ENCODE measurements at places on chromosomes 13 and 19. TPM values are rescaled to one million over a fixed set of nuclear protein-coding genes. Genes with fewer than 3 reads are reported as not detected.

PDCD2L gene
- total RNA-seq, result 13.3 TPM

- no peak for DNase-seq
Measured at GRCh38 chr19:15374796-15375440, 4.7 kb downstream of the AKAP8 start.

ACP7 gene
- total RNA-seq, result not detected

IL17D gene
- total RNA-seq, result 0.28 TPM

DNA sequence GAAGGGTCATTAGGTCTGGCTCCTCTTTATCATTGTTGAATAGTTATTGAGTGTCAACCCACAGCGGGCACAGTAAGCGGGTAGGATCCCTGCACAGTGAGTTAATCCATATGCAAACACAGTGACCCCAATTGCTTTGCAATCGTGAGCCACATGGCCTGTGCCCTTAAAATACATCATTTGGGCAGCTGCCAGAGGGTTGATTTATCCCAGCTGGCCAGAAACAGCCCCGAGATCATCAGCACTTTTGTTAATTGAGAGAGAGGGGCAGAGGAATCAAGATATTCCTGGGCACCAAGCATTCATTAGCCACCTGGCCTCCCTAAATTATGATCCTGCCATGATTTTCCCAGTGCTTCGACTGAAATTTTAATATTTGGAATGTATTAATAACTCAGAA is 9.8 kb upstream of the CNMD start:
- no peak for DNase-seq

DCT gene
- not detected for total RNA-seq

DNA sequence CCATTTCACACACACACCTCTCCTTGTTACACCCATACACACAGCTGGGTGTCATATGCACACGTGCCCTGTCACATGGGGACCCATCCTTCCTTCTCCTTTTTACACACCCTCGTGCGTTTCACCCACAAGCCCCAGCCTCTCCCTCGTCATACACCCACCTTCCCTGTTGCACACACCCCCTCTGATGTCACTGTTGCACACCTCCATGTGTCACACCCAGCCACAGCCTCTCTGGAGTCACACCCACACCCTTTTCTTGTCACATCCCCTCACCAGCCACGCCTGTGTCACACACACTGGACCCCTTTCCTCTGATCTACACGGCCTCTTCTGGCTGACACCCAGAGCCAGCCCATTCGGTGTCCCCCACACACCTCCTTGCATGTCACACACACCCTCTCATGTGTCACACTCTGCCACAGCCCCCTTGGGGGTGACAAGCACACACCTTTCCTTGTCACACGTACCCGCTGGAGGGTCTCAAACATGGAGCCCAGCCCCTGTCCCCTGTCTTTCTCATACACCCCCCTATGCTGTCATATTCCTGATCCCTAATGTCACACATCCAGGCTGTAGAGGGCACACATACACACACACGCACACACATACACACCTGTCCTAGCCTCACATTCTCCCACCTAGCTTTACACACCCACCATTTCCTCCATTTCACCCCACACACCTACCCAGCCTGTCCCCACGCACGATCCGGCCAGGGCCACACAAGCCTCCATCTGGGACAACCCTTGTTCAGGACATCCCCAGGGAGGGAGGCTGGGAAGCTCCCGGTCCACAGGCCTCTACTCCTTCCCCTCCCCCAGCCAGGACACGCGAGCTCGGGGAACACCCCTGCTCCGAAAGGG is 1.4 kb downstream of the NOVA2 start:
- DNase-seq, result no peak

GMIP gene
- 11.2 TPM for total RNA-seq

DNA sequence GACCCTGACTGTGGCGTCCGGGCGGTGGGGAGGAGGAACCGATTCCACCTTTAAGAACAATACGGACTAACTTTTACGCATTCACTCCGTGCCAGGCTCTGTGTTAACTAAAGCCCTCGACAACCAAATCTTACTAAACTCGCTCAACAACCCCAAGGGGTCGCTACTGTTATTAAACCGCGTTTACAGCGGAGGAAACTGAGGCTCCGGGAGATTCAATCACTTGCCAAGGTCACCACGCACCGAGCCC is 1.2 kb downstream of the SAMD1 start:
- no peak for DNase-seq

DNA sequence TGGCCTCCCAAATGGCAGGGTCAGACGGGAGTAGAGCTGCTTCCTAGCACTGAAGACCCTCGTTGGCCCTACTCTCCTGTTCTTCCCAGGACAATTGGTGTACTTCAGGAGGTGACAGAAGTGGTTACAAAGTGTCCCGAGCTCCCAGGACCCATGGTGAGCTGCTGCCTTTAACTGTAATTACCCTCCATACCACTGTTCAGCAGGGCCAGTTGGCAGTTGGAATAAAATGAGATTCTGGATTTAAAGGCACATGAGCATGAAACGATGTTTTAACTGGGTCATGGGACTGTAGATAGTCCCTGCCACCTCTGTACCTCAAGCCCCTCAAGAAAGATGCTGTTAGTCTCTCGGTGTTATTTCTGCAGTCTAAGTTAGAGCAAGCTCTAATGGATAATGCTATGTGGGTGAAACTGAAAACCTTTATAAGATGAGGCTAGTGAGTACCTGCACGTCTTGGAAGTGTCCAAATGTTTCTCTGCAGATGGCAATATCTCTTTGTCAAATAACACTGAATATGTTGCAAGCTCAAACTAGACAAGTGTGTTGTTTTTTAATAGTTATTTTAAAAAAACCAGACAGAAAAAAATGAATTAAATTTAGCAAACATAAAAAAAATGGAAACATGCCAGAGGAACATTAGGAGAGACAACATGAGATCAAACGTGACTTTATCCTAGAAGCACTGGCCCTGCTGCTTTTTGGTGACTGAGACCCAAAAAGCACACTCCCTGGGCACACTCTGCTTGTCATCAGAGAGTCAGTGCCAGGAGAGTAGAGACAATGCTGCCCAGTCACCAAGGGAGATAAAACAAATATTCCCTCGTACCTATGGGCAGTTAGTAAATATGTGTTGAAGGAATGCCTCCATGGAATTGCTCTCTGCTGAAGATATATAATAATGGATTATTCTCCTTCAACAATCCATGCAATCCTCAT is 266.3 kb downstream of the LMO7 start:
- no peak for DNase-seq

GRCh38 chr13:50284540-50284939 is 269.3 kb downstream of the KCNRG start:
- no peak for DNase-seq

GRCh38 chr19:4444765-4445741 is 12.5 kb downstream of the UBXN6 start:
- DNase-seq, result no peak

Data from HFFc6 (cell line).